SK-N-MC (cell line): ENCODE measurements at places on chromosomes 11 and 22.

DNA sequence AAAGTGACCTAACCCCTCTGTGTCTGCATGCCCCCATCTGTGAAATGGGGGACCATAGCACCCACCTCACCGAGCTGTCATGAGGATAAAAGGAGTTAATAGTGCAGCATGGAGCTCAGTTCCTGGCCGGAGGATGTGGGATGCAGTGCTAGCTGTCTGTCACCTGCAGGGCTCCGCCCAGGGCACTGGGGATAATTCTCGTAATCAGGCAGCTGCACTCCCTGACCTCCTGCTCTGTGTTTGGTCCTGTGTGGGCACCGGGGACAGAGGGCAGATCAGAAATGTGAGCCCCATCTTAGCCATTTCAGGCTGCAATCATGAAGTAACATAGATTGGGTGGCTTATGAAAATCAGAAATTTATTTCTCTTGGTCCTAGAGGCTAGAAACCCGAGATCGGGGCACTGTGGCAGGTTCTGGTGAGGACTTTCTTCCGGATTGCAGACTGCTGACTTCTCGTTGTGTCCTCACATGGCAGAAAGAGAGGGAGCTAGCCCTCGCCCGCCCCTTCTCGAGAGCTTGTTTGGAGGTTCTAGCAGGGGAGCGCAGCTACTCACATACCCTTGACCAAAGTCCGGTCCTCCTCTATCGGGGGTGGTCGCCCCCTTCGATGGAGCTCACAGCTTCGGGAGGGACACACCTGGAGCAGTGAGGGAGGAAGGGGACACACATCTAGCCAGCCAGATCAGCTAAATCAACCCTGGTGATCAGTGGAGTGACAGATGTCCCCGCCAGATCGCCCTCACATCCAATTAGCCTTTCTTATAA lies 3.2 kb downstream of the KCTD17 start:
- DNase-seq = no peak

GRCh38 chr22:45263463-45264269 lies 21.1 kb upstream of the UPK3A start:
- no peak for DNase-seq

DNA sequence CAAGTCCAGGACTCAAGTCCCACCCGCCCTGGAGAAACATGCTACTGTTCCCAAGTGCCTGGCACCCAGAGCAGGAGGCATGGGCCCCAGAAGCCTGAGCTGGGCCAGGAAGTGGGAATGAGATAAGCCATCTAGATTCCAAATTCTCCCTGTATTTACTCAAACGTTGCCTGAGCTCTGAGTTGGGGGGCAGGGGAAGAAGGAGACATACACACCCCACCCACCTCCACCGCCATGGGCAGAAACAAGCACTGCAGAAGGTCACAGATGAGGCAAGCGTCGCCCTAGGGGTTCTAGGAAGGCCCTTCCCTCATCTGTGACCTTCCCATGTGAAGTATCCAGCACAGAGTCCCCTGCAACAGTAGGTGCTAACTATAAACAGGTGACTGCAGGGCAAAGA lies 54.0 kb downstream of the PLEKHA7 start:
- DNase-seq = no peak

GRCh38 chr11:83157594-83158356 lies 844 bp downstream of the PCF11 start:
- no peak for DNase-seq

- DNase-seq = no peak
Measured at GRCh38 chr11:111298413-111299100, at the start of gene POU2AF3. Gene POU2AF3 (plus strand): TSS chr11:111298546. CDS start chr11:111298582, 36 bp downstream.

- DNase-seq = no peak
Measured at GRCh38 chr11:9777066-9777465, 113.2 kb downstream of the SWAP70 start.

DNA sequence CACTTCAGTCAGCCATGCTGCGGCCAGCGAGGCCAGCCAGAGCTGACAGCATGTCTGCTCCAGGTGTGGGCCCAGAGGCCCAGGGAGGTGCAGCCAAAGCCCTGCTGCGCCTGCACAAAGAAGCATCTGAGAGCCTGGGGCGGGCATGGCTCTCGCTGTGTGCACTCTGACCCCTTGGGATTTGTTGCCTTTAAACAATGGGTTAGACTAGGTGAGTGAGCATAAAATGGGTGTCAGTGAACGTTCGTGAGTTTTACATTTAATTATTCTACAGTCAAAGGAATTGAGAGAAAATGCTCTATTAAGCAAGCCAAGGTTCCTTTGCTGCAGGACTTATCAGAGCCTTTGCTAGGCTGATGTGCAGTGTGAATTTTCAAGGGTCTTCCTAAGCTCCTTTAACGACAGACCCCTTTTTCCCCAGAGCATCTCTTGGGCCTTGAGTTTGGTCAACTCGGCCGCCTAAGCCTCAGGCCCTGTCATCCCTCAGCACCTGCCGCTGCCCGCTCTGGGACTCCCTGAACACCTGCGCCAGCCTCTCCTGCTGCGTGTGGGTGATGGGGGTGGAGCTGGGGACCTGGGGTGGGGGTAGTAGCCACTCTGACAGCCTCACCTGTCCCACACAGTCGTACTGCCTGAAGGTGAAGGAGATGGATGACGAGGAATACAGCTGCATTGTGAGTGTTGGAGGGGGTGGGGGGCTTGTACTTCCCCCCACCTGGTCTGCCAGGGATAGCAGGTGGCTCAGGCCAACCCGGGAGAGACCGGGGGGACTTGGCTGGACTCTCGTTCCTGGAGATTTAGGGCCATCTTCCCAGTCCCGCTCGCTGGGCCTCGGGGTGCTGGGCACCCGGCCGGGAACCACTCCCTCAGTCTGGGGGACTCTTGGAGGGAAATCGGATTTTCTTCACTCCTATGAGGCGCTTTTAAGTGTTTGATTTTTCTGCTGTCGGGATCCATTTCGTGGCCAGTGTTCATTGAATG lies 10.5 kb downstream of the SLC16A8 start:
- no peak for DNase-seq

DNA sequence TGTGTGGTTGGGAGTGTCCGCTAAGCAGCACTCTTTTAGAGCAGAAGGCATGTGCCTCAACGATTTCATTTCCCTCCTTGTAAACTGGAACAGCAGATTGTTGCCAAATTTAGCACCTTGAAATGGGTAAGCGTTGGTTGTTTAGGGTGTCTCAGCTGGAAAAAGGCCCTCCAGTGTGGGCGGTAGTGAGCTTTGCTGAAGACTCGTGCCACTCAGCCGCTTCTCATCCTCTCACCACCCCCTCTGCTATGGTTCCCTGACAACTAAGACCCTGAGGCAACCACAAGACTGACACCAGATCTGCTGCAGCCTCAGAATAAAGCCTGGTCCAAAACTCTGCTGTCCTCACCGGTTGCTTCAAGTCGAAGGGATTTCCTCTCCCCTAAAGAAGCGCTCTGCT lies 9.9 kb upstream of the FERMT3 start:
- DNase-seq = no peak

- DNase-seq = no peak
Measured at GRCh38 chr11:43582863-43583462, 97.6 kb upstream of the HSD17B12 start.

DNA sequence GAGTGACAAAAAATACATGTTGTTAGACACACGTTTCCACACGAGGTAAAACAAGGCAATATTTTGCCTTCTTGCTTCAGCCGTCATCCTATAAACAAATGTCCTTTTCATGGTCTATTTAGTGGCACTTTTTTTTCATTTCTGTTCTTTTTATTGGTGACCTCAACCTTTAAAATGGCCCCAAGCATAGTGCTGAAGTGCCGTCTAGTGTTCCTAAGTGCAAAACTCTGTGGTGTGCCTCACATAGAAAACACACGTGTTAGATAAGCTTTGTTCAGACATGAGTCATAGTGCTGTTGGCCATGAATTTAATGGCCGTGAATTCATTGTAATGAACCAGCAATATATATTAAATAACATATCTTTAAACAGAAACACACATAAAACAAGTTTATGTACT lies 15.6 kb downstream of the OVCH2 start:
- no peak for DNase-seq

DNA sequence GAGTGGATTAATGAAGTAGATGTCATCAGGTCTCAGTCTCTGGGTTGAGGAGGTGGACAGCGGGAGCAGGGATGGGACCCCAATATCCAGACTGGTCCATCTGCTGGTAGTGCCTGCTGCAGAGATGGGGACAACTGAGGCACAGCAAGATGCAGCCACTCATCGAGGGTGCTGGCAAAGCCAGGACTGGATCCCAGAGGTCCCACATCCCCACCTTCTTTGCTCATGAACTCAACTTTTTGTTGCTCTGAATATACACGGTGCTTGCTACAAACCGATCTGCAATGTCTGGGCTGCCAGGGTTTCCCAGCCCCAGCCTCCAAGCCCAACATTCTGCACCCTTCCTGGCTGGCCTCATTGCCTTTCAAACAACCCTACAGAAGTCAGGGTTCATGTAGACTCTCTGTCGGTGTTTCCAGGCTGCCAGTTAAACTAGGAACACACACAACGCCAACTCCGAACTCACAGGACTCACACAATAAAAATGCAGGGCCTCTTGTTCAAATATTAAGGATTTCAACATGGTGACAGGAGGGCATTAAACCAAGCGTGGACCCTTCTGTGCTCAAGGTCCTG lies 168.2 kb downstream of the MN1 start:
- no peak for DNase-seq

GRCh38 chr11:16938061-16938460 lies 76.2 kb downstream of the PLEKHA7 start:
- no peak for DNase-seq

GRCh38 chr11:72430741-72431570 lies 3.4 kb downstream of the CLPB start:
- DNase-seq = no peak

- DNase-seq = no peak
Measured at GRCh38 chr11:94734563-94735275, 33.4 kb upstream of the AMOTL1 start.

GRCh38 chr11:887589-887988 lies 23.0 kb downstream of the CHID1 start:
- DNase-seq = no peak

DNA sequence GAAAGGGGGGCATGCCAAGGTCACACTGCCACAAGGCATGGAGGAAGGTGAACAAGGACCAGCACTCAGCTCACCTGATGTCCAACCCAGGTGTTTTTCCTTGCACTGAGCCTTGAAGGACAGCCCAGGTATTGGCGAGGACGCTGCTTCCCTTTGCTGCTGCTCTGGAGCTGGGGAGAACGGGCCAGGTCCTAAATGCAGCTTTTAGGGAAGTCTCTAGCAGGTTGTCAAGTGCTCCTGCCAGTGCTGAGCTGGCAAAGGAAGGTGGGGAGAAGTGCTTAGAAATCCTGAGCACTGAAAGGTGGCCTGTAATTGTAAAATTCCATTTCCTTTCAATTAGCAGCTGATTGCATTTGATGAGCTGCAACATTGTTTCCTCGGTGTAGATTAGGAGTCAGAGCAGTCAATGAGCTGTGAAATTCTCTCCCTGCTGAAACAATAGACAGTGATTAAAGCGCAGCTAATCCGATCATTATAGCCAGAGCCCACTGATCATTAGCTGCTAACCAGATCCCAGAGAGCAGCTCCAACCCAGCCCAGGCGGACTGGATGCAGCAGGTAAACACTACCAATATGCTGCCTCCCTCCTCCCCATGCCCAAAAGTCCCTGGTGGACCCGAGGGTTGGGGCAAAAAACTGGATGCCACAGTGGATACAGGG lies 507.6 kb downstream of the INSC start:
- DNase-seq = no peak

GRCh38 chr11:112613051-112613972 lies 347.9 kb upstream of the NCAM1 start:
- no peak for DNase-seq

GRCh38 chr11:37264783-37265182 lies 666.7 kb upstream of the RAG2 start:
- DNase-seq = no peak

DNA sequence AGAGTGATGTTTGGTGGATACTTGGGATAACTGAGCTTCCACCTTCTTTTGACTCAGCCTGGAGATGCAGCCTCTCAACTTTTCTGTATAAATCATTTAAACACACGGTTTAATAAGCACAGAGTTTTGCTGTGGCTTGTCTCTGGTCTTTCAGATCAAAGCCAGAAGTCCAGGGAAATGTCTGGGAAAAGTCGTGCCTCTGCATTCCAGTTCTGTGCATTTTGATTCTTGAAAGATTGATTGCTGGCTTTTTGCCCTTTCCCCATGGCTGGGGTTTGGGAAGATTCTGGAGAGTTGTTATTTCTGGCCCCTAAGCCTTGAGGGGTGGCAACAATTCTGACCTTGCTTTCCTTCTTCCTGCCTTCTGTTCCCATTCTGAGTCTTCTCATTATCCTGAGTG lies 154.1 kb downstream of the COMMD9 start:
- no peak for DNase-seq

DNA sequence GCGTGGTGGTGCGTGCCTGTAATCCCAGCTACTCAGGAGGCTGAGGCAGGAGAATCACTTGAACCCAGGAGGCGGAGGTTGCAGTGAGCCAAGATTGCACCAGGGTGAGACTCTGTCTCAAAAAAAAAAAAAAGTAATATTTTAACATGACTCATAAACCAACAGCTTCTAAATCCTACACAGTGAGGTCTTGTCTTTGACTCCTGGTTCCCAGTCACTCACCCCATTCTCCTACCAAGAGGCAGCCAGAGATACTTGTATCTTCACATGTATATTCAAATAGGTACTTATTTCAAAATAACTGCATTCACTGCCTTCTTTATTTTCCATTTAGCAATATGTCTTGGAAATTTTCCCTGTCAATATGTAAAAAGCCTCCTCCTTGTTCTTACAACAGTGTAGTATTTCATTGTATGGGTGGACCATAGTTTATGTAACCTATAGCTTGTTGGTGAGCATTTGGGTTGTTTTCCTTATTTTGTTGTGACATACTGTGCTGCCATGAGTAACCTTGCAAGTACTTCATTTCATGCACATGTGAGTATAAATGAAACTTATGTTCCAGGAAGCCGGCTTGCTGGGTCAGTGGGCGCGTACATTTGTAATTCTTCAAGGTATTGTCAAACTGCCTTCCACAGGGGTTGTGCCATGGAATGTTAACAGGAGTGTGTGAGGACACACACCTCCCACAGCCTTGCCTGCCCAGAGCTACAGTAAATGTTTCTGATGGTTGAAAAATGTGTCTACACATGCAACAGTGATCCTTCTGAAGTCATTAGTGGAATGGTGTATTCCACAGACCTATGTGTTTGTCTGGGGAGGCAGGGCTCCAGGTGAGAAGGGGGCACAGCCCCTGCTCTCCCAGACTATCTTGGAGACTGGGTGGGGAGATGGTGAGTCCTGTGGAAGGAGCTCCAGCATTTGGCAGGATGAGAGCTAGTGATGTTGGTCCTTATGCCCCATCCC lies 47.9 kb downstream of the OSBP2 start:
- DNase-seq = no peak
